ENCODE measurements at places on chromosomes 1 and 21. TPM values are rescaled to one million over a fixed set of nuclear protein-coding genes. Genes with fewer than 3 reads are reported as not detected.
A peak's percentile ranks its signal among the peaks of the same experiment; 100 is the strongest.

The MYOC gene
- 0.44 TPM for total RNA-seq

The ZP4 gene
- not detected for total RNA-seq

The TTC39A gene
- 9.4 TPM for total RNA-seq

The NEK2 gene
- 11.8 TPM for total RNA-seq

The SEMA4A gene
- 53.5 TPM for total RNA-seq

The SLC19A2 gene
- total RNA-seq = 21.9 TPM

The CLCA1 gene
- not detected for total RNA-seq

The BCL2L15 gene
- 1.4 TPM for total RNA-seq

The AKR7A3 gene
- 1.7 TPM for total RNA-seq

The LRRC53 gene
- total RNA-seq = not detected

DNA sequence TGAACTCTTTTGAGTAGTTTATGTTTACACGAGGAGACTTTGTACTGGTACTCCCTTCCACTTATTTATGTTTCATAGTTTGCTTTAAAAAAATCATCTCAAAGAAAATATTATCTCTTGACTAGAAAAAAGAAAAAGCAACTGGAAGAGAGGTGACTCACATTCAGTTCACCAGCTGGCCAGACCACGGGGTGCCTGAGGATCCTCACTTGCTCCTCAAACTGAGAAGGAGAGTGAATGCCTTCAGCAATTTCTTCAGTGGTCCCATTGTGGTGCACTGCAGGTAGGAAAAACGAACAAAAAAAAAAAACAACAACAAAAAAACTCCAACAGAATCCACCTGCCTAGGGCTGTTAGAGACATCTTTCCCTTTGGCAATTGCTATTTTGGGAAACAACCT lies 102.9 kb downstream of the PTPRC start:
- no peak for DNase-seq

- no peak for DNase-seq
Measured at GRCh38 chr1:17098446-17099317, 20.6 kb downstream of the PADI2 start.

- no peak for DNase-seq
Measured at GRCh38 chr1:102588536-102588935, 519.8 kb downstream of the COL11A1 start.

DNA sequence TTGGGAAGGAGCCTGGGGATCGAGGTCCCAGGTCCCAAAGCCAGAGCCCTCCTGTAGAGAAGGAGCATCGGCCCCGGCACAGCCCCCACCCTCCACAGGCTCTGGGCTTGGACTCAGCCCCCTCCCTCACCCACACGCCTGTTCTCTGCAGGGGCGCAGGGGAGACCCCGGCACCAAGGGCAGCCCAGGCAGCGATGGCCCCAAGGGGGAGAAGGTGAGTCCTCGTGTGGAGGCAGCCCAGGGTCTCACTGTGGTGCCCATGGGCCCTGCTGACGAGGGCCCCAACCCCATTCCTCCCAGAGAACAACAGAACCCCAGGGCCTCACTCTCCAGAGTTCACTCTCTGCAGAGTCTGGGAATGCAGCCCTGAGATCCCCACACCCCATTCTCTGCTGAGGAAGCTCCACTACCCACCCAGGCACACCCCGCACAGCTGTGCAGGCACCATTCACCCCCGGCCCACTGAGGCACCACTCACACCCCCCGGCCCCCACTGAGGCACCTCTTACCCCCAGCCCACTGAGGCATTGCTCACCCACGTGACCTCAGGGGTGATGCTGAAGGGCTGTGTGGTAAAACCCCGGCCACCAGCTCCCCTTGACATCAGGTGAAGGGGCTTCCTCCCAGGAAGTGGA lies 21.8 kb downstream of the COL6A2 start:
- peak; percentile 77 for DNase-seq

DNA sequence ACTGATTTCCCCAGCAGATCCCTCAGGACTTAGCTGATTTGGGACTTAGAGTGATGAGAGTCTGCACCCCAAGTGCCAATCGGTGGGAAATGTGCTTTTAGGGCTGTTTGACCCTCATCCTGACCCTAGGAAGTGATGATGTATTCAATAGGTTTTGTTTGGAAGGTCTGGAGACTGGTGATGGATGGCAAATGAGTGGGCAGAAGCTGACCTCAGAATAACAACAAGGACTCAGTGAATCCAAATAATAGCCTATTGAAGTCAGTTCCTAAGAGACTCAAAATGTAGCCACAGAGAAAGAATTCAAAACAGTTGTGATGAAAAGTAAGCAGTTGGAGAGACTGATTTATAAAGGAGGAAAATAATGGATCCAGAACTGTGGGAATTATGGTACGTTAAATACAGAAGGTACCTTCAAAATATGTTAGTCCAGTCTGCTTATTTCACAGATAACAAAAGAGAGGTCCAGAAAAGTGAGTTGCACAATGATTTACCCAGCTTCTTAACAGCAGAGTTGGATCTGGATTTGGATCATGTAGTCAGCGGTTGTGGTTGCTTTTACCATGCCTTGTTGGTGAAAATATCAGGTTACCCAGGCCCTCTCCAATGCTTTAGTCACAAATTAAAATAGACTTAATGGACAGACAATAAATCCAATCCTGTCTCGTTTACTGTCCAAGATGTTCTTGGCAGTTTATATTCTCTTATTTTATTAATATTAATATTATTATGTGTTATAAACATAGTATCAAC lies 123.0 kb upstream of the PTBP2 start:
- no peak for DNase-seq

GRCh38 chr1:23601135-23601967 lies 42.0 kb upstream of the ID3 start:
- no peak for DNase-seq

DNA sequence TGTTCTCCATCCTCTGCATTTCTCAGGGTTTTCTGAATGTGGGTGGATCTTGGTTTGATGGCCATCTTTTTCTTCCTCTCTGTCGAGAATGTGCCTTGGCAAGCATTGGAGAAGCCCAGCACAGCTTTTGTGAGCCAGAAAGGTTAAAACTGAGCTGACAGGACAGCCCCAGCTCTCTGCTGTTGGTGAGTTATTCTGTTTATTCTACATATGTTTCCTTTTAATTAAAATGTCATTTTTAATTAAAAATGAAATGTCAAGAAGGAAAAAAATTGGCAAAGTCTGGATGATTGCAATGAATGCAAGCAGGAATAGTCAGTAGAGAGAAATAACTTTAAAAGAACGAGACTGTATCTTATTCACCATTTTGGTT lies 325.8 kb downstream of the PTBP2 start:
- no peak for DNase-seq

- no peak for DNase-seq
Measured at GRCh38 chr21:32728848-32729247, 1.0 kb upstream of the SYNJ1 start.

DNA sequence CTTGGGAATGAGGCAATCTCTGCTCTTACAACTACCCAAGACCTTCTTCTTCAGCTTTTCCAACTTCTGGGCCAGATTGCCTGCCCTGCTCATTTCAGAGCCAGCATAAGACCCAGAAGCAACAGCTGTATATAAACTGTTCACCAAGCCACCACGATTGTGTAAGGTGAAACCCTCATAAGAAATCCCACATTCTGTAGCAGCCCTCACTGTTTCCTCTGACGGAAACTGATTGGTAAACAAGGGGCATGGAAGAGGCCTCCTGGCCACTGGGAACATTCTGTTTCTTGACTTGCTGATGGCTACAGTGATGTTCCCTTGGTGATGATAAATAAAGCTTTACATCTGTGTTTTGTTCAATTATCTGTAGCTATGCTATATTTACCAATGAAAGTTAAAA lies 39.7 kb upstream of the EXO1 start:
- DNase-seq = no peak

GRCh38 chr1:89095737-89096136 lies 30.2 kb downstream of the GBP2 start:
- no peak for DNase-seq

DNA sequence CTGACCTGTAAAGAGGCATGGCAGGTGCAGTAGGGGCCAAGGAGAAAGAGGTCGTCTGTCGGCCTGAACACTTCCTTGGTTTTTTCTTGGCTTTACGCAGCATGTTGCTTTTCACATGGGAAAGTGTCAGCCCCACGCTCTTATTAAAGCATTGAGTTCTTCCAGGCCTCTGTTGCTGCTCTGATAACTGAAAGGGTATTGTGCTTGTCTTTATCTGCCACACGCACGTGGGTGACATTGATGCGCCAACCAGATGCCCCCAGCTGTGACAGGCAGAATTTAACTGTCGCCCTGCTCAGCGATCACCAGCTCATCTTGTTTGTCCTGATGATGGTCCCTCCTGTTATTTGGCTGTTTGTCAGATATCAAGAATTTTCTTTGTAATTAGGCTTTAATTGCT lies 76.5 kb downstream of the GALNT2 start:
- no peak for DNase-seq

DNA sequence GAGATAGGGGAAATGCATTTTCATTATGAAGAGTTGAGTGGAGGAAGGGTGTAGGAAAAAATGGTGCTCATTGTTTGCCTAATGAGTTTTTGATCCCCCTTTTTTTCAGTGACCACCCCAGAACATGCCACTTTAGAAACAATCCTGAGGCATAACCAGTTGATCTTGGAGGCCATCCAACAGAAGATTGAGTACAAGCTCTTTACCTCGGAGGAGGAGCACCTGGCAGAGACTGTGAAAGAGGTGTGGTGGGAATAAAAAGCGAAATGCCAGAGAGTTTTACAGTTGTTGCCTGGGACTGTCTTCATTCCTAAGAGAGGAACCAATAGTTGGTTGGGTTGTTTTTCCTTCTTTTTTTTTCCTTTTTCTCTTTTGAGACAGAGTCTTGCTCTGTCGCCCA lies 54.3 kb upstream of the EPHA8 start:
- no peak for DNase-seq

DNA sequence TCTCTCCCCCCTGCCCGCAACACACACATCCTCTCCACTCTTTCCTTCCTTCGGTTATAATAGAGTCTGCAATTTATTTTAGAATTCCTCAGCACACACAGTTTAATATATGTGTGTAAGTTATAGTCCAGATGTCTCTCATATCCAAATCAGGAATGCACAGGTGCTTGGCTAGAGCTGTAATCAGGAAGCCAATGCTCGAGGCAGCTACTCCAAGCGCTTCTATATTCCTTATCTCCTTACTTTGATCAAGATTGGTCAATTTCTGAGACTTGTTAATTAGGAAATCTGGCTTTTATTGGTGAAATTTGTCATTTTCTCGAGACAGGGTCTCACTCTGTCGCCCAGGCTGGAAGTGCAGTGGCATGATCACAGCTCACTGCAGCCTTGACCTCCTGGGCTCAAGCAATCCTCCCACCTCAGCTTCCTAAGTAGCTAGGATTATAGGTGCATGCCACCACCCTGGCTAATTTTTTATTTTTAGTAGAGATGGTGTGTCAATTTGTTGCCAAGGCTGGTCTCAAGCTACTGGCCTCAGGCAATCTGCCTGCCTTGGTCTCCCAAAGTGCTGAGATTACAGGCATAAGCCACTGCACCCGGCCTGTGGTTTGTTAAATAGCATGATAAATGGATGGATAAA lies 27.7 kb downstream of the RPL5 start:
- DNase-seq = no peak

DNA sequence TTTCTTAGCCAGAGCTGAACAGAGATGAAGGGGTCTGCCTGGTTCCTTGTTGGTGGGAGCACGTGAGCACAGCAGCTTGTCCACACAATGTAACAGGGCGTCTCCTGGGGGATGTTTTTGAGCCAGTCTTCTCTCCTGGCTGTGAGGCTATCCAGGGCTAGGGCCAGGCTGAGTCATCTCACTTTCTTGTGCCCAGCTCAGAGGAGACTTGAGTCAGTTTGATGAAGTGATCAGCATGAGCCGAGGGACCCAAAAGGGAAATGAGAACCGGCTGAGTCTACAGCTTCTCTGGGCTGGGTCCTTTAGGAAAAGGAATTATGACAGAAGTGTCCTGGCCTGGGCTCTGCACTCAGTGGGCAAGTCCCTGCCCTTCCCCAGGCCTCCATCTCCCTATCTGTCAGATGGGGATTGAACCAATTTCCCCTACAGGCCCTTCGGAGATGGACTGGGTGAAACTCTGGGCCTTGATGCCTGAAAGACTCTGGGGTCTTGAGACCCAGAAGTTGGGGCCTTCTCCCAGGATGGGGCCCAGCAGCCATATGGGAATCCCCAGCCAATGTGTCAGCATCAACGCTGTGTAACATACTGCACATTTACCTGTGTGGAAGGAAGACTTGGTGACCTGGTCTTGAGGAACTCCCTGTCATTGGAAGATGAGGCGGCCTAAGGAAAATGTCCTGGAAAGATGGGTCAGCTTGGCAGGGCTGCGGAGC lies 36.6 kb downstream of the DMRTB1 start:
- peak; percentile 31 for DNase-seq

GRCh38 chr1:228647523-228648444 lies 87.5 kb upstream of the RHOU start:
- DNase-seq = peak; percentile 80

DNA sequence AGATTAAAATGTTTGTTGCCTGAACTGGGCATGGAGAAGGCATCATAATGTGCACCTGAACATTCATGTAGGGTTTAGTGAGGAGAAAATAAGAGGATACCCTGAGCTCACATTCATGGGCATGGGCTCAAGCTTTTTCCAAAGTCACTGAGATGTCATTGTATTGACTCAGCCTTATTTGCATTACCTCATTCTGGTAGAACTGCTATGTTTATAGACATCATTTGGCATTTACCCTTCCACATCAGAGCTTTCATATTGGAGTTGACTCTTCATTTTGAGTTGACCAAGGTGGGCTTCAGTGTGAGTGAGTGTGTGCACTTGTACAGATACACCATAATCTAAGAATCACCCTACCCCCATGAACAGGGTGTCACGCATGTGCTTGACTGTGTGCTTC lies 143.2 kb downstream of the PBX1 start:
- DNase-seq = no peak

DNA sequence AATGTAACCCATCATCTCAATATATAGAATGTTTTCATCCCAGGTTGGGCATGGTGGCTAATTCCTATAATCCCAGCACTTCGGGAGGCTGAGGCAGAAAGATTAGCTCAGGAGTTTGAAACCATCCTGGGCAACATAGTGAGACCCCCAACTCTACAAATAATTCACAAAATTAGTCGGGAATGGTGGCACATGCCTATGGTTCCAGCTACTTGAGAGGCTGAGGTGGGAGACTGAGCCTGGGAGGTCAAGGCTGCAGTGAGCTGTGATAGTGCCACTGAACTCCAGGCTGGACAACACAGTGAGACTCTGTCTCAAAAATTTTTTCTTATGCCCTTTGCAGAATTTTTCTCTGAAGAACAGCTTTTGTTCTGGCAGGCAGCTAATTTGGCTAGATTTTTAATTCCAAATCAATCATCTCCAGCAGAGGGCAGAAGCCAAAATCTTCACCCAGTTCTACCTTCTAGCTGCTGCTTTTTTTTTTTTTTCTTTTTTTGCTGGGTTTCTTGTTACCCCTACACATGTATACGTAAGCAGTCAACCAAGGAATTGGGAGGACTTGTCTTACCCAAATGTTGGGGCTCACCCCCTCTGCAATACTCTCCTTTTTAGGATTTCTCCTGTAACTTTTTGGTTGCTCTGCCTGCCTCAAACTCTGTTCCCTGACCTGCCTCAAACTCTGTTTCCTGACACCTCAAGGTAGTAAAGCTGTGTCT lies 2.7 kb upstream of the RAD54L start:
- DNase-seq = no peak

DNA sequence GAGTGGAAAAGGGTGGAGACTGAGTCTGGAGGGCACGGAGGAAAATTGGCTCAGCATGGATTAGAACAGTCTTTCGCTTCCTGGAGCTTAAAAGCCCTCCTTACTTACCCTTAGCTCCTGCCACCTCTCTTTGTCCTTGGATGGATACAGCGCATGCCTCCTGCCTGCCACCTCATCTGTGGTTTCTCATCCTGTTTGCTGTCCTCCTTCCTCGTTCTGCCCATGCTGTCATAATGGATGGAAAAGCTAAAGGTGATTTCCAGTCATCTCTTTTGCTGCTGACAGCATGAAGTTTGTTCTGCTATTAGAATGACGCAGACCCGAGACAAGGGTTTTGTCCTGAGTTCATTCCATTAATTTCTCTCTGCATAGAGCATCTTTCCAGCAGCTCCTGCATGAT lies 425.9 kb downstream of the KIF26B start:
- DNase-seq = no peak

All from suprapubic skin (tissue), 4 donors.